ENCODE measurements at places on chromosomes 16 and 17.

GRCh38 chr16:89506791-89507191 lies 1.4 kb upstream of the SPG7 start:
- DNase-seq: no peak

- no peak for DNase-seq
Observed at GRCh38 chr16:54049591-54050458, 236.8 kb downstream of the IRX3 start.

GRCh38 chr16:6861815-6862477 lies 470.7 kb upstream of the RBFOX1 start:
- no peak for DNase-seq

DNA sequence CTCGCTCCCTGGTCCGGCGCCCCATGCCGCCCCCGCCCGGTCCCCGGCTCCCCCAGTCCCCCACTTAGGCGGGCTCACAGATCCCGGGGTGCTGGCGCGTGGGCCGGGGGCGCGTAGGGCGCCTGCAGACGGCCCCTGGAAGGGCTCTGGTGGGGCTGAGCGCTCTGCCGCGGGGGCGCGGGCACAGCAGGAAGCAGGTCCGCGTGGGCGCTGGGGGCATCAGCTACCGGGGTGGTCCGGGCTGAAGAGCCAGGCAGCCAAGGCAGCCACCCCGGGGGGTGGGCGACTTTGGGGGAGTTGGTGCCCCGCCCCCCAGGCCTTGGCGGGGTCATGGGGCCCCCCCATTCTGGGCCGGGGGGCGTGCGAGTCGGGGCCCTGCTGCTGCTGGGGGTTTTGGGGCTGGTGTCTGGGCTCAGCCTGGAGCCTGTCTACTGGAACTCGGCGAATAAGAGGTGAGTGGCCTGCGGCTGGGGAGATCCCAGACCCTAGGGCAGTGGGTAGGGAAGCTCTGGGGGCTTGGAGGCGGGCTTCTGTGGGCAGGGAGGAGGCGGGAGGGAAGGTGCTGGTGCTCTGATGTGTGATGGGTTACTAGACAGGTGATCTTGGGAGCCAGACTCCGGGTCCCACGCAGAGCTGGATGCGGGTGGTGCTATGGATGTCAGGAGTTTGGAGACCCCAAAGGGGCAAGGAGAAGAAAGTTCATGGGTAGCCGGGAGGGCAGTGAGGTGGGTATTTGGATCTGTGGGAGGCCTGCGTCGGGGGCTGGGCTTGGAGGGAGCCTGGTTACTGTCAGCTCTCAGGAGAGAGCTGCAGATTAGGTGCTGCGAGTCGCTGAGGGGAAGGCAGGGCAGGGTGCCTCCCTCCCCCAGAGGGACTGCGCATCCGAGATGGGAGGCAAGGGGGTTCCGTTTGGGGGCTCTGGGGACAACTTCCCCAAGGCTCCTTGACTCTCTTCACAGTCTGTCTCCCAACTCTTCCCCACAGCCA lies 560 bp downstream of the EFNB3 start:
- no peak for DNase-seq

GRCh38 chr17:55208078-55208812 lies 56.5 kb upstream of the HLF start:
- no peak for DNase-seq

- DNase-seq: no peak
Observed at GRCh38 chr16:76345163-76345661, 68.0 kb downstream of the CNTNAP4 start.

DNA sequence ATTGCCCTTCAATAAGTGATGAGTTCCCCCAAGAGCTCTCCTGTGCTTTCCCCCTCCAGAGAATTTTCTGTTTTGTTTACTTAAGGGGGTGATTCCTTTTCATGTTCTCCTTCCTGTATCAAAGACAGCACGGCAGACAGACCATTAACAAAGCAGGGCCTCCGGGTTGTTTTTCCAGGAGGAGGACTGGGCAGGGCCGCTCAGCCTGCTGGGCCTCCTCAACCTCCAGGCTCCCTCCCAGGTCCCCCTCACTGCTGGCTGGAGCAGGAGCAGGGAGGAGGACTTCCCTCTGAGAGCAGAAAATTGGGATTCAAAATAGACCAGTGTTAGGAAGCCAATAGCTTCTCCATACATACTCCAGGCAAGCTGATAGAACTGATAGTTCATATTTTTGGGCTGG lies 20.4 kb downstream of the SDK2 start:
- no peak for DNase-seq

- DNase-seq: no peak
Observed at GRCh38 chr16:3963203-3963602, 82.7 kb upstream of the CREBBP start.

DNA sequence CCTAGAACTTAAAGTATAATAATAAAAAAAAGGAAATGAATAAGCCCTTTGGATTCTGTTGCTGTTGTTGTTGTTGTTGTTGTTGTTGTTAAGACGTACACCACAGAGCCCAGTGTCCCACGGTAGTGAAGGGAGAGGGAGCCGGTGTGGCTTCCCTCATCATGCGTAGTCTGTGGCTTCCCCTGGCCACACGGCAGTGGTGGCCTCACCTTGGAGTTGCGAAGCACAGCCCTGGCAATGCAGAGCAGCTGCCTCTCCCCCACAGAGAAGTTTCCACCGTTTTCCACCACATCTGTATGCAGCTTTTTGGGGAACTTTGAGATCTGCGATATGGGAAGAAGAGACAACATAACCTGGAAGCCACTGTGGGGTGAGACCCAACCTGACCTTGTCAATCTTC lies 14.1 kb upstream of the ABCC12 start:
- DNase-seq: no peak

DNA sequence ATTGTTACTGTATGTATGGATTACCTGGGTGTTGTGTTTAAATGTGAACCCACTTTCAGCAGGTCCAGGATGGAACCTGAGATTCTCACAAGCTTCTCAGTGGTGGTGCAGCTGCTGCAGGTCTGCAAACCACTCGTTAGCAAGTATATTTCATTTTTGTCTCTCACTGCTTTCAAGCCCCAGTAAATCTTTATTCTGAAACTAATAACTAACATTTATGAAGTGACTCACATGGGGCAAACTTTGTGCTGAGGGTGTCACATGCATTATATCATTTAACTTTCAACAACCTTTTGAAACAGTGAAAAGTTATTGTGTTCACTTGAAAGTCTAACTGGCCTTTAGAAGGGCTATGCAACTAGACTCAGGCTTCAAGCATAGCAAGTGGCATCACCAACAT lies 98.9 kb upstream of the DYNLRB2 start:
- no peak for DNase-seq

GRCh38 chr16:79740252-79740651 lies 139.7 kb upstream of the MAF start:
- no peak for DNase-seq

- no peak for DNase-seq
Observed at GRCh38 chr17:64503821-64504768, 2.0 kb downstream of the DDX5 start.

DNA sequence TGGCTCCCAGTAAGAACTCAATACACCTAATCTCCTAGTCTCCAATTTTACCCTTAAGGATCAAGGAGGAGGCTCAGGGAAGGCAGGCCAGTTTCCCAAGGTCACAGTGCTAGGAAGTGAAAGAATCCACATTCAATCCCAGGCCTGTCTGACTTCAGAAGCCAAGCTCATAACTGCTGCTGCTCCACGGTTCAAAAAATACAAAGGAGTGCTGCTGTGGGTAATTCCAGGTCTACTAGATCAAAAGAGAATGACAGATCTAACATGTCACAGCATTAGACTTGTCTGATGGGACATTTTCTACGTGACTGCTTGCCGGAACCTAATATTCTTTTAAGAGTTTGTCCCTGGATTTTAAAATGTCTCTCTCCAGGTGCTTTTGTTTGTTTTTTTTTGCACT lies 48.8 kb upstream of the IRX6 start:
- no peak for DNase-seq

DNA sequence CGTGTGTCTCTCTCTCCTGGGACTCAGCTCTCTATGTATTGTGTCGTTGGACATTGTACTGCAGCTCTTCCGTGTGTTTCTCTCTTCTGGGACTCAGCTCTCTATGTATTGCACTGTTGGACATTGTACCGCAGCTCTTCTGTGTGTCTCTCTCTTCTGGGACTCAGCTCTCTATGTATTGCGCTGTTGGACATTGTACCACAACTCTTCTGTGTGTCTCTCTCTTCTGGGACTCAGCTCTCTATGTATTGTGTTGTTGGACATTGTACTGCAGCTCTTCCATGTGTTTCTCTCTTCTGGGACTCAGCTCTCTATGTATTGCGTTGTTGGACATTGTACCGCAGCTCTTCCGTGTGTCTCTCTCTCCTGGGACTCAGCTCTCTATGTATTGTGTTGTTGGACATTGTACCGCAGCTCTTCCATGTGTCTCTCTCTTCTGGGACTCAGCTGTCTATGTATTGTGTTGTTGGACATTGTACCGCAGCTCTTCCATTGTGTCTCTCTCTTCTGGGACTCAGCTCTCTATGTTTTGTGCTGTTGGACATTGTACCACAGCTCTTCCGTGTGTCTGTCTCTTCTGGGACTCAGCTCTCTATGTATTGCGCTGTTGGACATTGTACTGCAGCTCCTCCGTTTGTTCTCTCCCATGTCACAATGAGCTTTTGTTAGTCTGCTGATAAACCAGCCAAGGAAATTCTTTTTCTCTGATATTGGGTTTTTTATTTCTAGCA lies 84.8 kb downstream of the RPTOR start:
- no peak for DNase-seq

GRCh38 chr16:24977678-24978075 lies 37.5 kb downstream of the ARHGAP17 start:
- no peak for DNase-seq

GRCh38 chr17:41186872-41187271 lies 2.2 kb upstream of the KRTAP4-1 start:
- no peak for DNase-seq

DNA sequence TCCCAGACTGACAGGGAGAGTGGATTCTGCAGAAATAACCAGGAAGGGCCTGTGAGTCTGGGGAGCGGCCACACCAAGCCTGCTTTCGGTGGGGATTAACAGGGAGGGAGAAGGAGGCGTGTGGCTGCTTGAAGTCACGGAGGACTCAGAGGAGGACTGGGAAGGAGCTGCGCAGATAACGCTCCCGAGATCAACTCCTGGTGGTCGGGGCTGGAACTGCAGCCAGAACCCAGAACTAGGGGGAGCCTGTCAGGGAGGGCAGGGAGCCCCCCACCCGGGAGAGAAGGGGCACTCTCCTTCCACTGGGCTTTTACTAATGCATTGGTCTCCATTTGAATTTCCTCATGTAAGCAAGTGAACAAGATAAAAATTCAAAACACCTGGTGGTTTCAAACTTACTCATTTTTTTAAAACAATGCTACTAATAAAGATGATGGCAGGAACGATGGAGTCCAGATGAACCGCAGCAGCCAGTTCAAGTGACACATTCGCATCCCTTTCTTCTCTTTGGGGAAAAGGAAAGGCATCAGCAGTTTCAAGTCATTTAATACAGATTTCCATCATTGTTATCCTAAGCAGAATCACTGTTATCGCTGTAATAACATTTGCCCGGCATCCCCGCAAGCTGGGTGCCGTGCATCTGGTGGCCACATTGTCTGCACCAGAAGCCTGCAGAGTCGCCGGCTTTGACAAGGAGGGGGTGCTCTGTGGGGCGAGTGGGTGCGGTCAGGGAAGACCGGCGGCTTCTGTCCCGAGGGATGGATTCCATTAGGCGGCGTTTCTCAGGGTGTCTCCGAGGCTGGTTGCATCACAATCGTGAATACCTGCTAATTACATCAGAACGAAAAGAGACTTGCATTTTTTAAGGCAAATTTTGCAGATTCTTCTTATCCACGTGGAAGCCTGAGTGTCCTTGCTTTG lies 183.0 kb downstream of the FOXL1 start:
- DNase-seq: no peak

DNA sequence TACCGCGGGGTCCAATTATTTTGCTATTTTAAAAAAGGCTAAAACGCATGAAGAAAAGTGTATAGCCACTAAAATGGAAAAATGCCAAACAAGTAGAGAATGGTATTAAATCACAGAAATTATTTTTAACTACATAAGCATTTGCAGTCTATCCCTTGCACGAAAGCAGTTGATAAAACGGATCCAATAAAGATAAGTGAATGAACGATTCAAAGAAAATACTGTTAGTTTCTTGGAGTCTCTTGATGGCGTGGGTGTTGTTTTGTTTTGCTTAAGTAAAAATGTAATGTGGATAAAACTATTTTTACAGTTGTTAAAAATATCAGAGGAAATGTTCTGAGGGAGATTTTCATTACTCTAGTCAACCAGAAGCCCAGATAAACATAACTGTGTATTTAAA lies 9.3 kb downstream of the HS3ST3A1 start:
- no peak for DNase-seq

GRCh38 chr16:6200271-6200670 lies 1102.7 kb upstream of the EEF2KMT start:
- no peak for DNase-seq

- no peak for DNase-seq
Observed at GRCh38 chr16:56999409-57000270, 10.3 kb downstream of the NLRC5 start.

DNA sequence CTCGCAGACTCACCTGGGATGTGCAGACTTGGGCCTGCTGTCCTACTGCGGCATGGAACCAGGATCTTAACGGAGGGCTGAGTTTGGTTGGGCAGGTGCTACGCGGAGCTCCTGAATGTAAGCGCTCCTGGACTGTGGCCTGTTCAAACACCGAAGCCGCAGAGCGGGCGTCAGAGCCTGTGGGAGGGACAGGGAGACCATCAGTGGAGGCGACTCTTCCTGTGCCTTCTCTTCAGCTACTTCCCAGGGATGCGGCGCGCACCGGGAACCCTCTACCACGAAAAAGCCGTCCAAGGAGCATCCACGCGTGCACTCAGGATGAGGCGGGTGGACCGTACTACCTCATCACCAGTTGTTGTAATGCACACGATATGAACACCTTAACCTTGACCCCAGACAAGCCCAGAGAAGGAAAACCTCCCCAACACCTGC lies 2.0 kb downstream of the USP36 start:
- DNase-seq: no peak

DNA sequence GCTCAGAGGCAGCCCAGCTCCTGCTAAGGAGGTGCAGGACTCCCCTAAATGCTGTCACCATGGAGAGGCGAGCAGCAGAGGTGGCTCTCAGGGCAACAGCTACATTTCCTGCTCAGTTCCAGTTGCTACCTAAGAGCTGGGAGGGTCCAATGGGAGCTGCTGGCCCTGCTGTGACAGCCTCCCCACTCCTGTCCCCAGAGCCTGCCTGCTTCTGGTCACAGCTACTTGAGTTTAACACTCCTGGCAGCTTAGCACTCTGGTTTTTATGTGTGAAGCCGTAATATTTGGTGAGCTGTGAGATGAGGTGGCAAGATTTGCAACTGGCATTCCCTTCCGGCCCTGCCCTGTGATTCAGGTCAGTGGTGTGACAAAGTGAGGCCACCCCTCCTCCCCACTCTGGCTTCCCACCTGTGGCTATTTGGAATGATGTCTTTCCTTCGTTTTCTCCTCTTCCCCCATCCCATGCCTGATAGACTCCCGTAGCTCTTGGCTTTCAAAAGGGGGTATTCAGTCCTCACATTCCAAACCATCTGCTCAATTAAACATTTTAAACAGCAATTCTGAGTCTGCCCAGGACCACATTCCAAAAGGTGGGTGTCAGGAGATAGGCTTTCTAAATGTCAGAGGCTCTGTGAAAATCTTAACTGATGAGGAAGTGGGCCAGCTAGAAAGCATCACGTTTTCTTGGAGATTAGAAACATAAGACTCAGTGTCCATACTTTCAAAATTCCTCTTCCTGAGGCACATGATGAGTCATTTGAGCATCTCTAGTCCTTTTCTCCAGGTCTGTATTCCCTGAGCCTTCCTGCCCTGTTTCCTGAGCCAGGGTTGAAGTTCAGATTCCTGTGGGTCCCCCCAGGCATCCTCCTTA lies 42.6 kb upstream of the SKAP1 start:
- DNase-seq: no peak
